ENCODE measurements at places on chromosomes 1 and 21.

DNA sequence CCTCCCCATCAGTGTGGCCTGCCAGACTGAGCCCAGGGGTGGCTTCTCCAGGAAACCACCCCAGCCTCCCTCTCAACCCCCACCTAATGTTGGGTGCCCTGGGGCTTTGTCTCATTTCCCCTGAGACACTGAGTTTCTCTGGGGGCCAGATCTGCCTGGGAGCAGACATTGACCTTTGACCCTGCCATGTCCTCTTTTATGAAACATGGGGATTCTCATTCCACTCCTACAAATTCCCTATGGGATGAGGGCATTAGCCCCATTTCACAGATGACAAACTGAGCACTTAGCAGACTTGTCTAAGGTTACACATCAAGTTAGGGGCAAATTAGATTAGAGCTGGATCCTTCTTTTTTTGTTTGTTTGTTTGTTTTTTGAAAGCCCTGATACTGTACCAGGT, 24.1 kb downstream of the RHBG start:
- no peak for DNase-seq

GRCh38 chr1:236206548-236206947, 64.2 kb downstream of the GPR137B start:
- DNase-seq, result no peak

GRCh38 chr1:89125240-89125912, 538 bp downstream of the GBP2 start:
- DNase-seq, result no peak

GRCh38 chr1:171954361-171954760, 113.1 kb downstream of the DNM3 start:
- DNase-seq, result no peak

- no peak for DNase-seq
Measured at GRCh38 chr1:27561124-27561899, 42.6 kb downstream of the AHDC1 start.

GRCh38 chr1:33826311-33826710, 37.6 kb upstream of the HMGB4 start:
- DNase-seq, result no peak
